ENCODE measurements at places on chromosomes 4 and X. TPM values are rescaled to one million over a fixed set of nuclear protein-coding genes. Genes with fewer than 3 reads are reported as not detected.

DNA sequence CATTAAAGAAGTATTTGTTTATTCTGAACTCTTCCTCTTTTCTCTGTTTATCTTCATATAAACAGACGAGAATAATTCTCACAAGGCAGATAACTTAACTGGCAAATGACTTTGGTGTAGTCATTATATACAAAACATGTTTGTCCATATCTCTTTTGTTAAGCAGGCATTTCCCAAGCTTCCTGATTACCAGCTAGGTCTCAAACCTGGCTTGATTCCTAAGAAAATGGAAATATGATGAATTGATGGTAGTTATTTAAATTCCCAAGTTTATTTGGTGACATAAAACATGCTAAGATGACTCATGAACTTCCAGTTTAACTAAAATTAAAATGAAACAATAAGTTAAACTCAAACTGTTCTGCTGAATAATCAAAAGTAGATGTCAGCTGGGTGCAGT is 96.8 kb downstream of the ARSJ start:
- no peak for DNase-seq

GRCh38 chrX:113804291-113804690 is 779.6 kb upstream of the HTR2C start:
- DNase-seq, result no peak

- no peak for DNase-seq
These were observed 15.7 kb upstream of the N4BP2 start for GRCh38 chr4:40040908-40041307.

DNA sequence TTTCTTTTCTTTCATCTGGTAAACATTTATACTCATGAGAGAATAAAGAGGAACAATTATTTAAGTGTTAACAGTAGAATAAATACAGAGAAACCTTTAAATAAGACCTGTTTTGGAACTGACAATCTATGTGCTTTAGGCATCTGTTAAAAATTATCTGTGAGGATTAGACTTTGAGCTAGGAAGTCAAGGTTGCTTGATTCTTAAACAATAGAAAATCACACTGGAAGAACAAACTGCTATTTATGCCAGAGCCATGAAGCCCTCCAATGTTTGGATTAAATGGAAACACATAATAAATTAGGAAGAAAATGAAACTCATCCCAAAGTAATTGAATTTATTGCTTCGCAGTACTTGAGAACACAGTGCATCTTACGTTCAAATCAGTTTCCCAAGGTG is 207.2 kb upstream of the NPY2R start:
- DNase-seq, result no peak

GRCh38 chrX:455673-456072 is 69.0 kb upstream of the PPP2R3B start:
- DNase-seq, result no peak

DNA sequence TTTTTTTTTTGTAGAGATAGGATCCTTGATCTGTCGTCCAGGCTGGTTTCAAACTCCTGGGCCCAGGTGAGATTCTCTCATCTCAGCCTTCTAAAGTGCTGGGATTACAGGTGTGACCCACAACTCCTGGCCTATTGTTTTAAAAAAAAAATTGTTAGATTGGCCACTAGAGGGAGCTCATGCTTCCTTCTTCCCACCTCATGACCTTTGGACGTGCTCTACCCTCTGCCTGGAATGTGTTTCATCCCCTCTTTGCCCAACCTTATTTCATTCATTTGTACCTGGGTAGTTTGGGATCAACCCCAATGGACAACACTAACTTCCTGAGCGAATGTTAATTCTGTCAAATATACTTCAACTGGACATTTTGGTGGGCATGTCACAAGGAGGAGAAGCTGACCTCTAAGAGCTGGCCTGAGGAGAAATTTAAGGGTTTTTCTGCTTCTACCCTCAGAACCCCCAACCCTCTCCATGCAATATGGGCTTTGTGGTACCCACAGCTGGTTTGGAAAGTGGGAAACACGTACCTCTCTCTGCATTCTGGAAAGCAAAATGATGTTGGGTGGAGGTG is 6.4 kb downstream of the PPEF2 start:
- DNase-seq, result no peak

- DNase-seq, result no peak
These were observed 72.2 kb downstream of the CRLF2 start for GRCh38 chrX:1140236-1140681.

- peak; percentile 59 for DNase-seq
These were observed 41.1 kb downstream of the LUZP4 start for GRCh38 chrX:115330498-115331168.

DNA sequence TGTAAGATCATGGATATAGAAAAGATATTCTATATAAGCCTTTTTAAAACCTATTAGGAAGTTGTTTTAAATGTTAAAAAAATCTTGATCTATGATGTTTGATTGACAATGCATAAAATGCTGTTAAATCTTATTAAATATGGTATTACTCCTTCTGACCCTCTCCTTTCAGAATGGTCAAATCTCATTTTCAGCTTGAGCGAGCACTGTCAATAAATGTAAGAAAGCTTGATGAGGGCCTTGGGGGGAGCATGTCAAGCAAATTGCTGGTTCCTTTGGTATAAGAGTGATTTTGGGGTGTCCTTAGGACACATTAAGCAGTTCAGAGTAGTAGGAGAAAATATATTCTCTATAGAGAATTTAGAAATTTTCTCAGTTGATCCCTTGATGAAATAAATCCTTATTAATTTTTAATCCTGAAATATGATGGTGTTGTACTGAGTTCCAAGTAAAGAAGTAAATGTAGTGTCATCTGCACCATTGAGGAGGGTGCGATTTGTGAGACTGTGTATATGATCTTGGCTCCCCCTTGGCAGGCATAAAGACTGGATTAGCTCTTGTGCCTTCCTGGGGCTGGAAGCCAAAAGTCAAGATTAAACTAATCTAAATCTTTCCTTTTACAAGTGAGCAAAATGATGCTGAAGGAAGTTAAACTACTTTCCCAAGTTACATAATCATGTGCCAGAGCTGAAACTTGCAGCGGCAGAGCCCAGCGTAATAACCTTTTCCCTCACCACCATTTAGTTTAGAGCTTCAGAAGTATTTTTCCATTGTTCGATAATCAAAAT is 82.6 kb upstream of the ANK2 start:
- DNase-seq, result no peak

GRCh38 chr4:76486588-76487276 is 51.7 kb downstream of the SHROOM3 start:
- no peak for DNase-seq

Gene ZNF518B
- 25.9 TPM for total RNA-seq

Gene CXCL3
- total RNA-seq, result 0.53 TPM

Measured in H4 (cell line).